ENCODE measurements at places on chromosomes 6 and 20. TPM values are rescaled to one million over a fixed set of nuclear protein-coding genes. Genes with fewer than 3 reads are reported as not detected.

CALHM4 gene
- not detected for total RNA-seq

DNA sequence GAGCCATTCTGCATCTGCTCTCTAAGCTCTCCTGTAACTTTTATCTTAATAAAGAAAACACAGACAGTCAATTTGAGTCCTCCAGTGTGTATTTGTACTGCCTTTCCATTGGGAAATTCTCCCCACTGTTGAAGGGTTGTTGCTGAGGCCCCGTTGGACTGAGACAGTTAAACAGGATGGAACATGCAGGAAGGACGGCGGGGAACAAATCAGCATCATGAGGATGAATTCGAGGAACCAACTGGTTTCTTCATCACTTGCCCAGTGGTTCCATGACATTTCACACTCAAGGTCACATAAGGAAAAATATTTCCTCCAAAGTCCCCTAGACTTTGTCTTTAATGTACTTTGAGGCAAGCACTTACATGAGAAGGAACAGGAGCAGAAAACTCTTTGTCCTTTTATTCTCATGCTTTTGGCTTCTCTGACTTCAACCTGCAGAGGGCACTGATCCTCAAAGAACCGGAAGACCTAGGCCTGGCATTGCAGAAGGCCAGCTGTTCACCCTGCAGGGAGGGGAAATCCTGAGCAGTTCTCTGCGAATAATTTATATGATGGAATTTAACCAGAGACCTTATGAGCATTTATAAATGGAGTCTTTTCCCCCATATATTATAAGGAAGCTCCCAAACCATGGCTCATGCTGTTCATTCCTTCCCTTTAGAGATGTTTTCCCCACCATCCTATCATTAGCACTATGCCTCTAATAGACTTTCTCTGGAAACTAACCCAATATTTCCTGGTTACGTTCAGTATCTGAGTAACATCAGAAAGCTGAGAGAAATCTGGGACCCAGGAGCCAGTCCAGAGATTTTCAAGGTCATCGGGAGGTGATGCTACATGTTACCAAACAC is 55.2 kb upstream of the ADGRF1 start:
- H3K27me3 ChIP-seq: no peaks in the 10 kb centered on the region
- peak overlapping the region; percentile 40 for H3K27ac ChIP-seq
- H3K4me1 ChIP-seq: no peaks in the 10 kb centered on the region
- no peak overlapping the region for H3K4me3 ChIP-seq
- peak; percentile 50 for DNase-seq
- no peaks in the 10 kb centered on the region for H3K36me3 ChIP-seq

DNA sequence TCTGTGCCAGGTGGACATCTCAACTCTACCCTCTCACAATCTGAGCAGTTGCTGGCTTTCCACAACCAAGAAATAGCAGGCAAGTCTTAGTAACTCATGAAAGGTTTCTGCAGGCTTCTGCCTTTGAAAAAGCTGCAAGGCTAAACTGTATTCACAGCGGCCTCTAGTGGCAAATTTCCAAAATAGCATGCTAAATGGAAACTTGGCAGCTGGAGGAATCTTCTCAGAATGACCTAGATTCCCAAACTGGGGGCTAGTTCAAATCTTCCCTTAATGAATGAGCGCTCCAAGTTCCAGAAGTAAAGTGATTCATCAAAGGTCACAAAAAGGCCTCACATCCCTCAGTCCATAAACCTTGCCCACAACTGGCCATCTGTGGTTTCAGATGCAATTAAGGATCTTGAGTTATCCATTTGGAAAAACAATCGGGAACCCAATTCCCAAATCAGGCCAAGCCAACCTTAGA is 11.9 kb upstream of the CPNE5 start:
- DNase-seq: no peak
- no peaks in the 10 kb centered on the region for H3K27me3 ChIP-seq
- H3K4me3 ChIP-seq: no peak overlapping the region
- H3K27ac ChIP-seq: no peak overlapping the region
- H3K4me1 ChIP-seq: peaks cover 29% of the 10 kb centered on the region
- peaks cover 10% of the 10 kb centered on the region for H3K36me3 ChIP-seq

E2F3 gene
- total RNA-seq: 13.6 TPM

- H3K36me3 ChIP-seq: no peaks in the 10 kb centered on the region
- peak overlapping the region; percentile 3 for H3K4me3 ChIP-seq
- DNase-seq: no peak
- H3K4me1 ChIP-seq: peaks cover 45% of the 10 kb centered on the region
- no peaks in the 10 kb centered on the region for H3K27me3 ChIP-seq
Measured at GRCh38 chr20:45359406-45360148, 3.4 kb upstream of the SYS1 start.

Data from gastrocnemius medialis (tissue), 4 donors.